ENCODE measurements at places on chromosomes 11 and 22.

DNA sequence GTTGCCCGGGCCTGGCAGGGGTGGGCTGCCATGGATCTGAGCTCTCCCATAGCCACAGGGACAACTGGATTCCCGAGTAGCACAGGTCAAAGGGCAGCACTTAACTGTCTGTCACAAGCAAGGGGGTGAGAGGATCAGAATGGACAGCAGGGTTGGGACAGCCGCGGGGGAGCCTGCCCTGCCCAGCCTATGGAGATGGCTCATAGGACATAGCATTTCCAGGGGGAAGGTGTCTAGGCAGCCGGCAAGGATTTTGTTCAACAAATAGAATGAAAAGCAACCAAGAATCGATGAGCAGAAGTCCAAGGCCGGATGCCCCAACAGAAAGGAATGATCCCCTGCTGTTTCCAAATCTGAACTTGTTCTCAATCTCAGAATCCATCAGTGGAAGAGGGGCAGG lies 92.9 kb downstream of the RPS6KA4 start:
- DNase-seq = no peak

- DNase-seq = no peak
Measured at GRCh38 chr11:72770799-72771198, 18.6 kb upstream of the ARAP1 start.

DNA sequence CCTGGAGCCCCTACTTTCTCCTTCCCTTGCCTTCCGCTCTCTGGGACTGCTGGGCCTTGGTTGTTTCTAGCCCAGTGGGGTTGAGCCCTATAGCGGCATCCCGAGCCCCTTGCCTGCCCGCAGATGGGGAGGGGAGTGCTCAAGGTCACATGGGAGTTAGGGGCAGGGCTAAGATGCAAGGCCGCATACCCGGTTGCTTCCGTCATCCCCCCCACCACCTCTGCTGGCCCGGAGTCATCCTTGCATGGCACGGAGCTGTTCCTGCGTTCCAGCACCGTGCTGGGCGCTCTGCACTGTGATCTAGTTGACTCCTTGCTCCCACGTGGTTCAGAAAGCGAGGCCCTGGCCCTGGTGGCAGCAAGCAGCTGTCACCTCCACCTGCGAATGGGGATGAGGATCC lies 18.0 kb downstream of the FLRT1 start:
- no peak for DNase-seq

- no peak for DNase-seq
Measured at GRCh38 chr11:5703741-5704536, 14.3 kb downstream of the TRIM22 start.

GRCh38 chr22:19127329-19128008 lies 3.6 kb upstream of the TSSK2 start:
- no peak for DNase-seq

Measured in cardiac muscle cell (in vitro differentiated cells and primary cell).